Thymus (tissue), 14 donors: ENCODE measurements at places on chromosomes 16 and 17.

DNA sequence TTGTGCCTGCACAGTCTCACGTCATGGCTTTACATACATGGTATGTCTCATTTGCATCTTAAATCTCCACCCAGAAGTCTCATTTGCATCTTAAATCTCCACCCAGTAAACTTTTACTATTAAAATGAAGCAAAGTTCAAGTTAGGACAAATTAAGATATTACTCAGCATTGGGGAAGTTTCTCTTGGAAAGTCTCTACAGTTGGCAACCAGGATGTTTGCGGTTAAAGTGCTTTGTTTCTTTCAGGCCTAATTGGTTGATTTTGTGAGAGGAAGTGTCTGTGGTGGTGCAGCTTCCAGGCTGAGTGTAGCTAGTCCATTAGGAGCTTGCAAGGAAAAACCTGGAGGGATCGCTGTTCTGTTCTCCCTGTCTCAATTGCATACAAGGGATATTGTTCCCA lies 1373.3 kb upstream of the GOT2 start:
- DNase-seq: no peak

DNA sequence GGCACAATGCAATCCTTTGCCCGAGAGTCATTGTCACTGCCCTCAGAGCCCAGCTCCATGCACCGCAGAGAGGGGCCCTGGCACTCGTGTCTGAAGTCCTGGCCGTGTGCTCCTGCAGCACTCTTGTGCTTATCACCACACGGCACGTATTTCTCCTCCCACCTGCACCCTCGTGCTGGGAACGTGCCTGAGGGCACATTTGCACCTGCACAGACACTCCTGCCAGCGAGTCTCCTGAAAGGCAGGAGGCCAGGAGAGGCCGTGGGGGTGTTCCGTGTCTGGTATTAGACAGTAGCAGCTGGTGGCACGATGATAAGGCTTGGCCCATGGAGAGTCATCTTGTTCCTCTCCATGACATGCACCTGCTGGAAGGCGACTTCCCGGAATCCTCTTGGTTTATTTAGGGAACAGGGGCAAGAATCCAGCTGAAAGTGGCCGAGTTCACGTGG lies 3.4 kb upstream of the ACSF3 start:
- DNase-seq: no peak

DNA sequence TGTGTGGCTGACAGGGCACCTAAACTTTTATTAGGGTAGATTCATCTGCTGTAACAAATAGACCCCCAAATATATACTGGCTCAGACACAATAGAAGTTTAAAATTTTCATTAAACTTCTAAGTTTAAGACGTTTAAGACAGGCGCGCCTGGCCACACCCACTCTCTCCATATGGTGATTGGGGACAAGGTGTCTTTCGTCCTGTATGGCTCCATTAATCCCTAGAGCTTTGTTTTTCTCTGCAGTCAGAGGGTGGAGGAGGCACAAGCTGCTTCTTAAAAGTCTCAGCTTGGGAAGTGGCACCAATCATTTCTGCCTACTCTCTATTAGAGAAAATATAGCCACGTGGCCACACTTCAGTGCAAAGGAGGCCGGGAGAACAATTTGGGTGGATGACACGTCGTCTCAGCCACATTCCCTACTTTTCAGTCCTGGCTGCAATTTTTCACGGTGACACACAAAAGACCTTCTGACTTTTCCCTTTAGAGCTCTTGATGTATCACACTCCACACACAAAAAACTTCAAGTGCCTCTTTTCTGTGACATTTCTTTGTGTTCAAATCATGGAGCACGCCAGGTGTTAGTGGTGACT lies 125.5 kb upstream of the CACNG3 start:
- DNase-seq: no peak

GRCh38 chr16:55408661-55409060 lies 70.3 kb upstream of the MMP2 start:
- no peak for DNase-seq

GRCh38 chr17:2227025-2227699 lies 76.4 kb downstream of the SMG6 start:
- no peak for DNase-seq

GRCh38 chr17:5901731-5902130 lies 168.4 kb upstream of the WSCD1 start:
- DNase-seq: no peak
